Activated naive CD8-positive, alpha-beta T cell treated with anti-CD3 and anti-CD28 coated beads, Interleukin-2, amount 50 U/mL, for 16 hours (primary cell): ENCODE measurements at places on chromosomes 16 and 17.

- no peak for DNase-seq
Observed at GRCh38 chr16:88022076-88023042, 71.1 kb downstream of the BANP start.

- DNase-seq: no peak
Observed at GRCh38 chr16:5571446-5571845, 473.9 kb upstream of the EEF2KMT start.

- no peak for DNase-seq
Observed at GRCh38 chr17:27265333-27265732, 28.6 kb upstream of the WSB1 start.

GRCh38 chr17:19010729-19011505 lies 6.4 kb upstream of the FAM83G start:
- no peak for DNase-seq

DNA sequence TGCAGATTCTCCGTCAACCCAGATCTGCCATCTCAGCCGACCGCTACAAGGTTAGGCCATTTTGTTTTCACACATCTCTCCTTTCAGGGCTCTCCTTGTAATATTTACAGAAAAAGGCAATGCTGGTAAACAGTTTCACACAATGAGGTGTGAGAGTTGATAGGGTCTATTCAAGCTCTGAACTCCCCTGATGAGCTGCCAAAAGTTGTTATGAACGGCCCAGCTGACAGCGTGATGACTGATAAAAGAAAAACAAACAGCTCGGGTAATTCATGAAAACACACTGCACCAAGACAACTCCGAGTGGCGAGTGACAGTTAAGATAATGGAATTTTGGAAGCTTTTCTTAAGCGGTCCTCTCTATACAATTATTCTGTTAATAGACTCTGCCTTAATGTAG lies 68.1 kb upstream of the IRX5 start:
- DNase-seq: no peak

DNA sequence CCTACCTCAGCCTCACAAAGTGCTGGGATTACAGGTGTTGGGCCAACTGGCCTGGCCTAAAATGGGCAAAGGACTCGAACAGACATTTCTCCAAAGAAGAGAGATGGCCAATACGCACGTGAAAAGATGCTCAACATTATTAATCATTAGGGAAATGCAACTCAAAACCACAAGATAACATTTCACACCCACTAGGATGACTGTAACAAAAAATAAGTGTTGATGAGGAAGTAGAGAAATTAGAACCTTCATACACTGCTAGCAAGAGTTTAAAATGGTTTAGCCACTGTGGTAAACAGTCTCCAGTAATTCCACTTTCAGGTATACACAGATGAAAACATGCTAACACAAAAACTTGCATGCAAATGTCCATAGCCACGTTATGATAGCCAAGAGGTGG lies 5.7 kb downstream of the TMED6 start:
- no peak for DNase-seq

GRCh38 chr17:17506181-17506741 lies 10.1 kb upstream of the RASD1 start:
- no peak for DNase-seq

DNA sequence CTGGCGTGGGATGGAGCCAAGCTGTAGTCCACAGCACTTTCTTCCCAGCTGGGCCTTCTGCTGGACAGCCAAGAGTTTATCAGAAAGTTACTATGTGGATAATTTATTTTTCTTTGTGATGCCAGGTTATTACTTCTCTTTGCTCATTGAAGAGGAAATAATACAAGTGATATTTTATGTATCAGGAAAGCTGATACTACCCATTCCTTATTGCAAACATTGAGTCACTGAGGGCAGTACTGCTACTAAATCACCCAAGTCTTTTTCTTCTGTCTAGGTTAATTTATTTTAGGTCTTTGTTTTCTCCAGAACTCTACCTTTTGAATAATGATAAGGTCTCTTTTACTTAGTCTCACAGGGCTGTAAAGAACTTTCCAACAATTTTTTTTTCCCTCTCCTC lies 8.3 kb downstream of the NUP93 start:
- DNase-seq: no peak

DNA sequence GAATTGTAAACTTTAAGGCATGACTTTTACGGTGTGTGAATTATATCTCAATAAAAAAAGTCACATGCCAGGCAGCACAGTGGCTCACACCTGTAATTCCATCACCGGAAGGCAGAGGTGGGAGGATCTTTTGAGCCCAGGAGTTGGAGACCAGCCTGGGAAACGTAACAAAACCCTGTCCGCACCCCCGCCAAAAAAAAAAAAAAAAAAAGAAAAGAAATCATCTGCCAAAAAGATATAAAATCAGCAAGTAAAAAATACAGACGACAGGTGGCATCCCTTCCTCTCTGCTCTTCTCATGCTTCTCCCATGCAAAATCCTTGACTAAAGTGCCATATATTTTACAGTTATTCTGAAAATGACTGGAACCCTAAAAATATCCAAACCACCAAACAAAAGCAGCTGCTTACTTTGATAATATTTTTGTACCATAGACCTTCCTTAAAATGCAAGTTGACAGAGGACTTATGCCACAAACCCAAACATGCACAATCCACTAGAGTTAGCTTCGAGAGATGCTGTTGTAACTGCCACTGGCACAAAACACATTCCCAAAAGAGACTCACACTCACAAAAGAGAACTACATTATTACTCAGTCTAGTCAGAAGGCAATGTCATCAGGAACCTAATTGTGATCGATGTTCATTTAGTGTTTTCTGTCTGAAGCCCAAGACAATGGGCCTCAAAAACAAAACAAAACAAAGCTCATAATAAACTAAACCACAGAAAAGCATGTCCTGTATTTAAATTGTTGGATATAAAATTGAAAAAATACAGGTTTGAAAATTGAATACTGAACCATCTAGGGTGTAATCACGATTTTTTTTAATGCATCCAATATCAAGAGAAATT lies 2.4 kb downstream of the CRLF3 start:
- DNase-seq: no peak

- DNase-seq: no peak
Observed at GRCh38 chr16:51450909-51451308, 299.8 kb upstream of the SALL1 start.

DNA sequence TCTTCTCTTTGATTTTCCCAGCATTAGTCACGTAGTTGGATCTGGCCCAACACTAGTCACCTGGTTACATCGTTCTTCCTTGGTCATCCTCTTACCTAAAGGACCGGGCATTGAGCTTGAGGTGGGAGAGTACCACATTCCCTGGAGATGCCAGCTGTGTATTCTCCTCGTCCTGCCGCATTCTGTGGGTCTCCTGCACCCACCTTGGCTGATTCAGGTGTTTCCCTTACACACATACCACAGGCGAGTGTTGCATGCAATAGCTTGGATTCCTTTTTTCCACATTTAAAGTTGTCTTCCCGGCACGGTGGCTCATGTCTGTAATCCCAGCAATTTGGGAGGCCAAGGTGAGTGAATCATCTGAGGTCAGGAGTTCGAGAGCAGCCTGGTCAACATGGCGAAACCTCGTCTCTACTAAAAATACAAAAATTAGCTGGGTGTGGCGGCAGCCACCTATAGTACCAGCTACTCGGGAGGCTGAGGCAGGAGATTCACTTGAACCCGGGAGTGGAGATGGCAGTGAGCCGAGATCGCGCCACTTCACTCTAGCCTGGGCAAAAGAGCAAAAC lies 21.6 kb upstream of the CLEC18C start:
- DNase-seq: no peak

- DNase-seq: no peak
Observed at GRCh38 chr16:743794-744500, 3.1 kb upstream of the CIAO3 start.

- DNase-seq: no peak
Observed at GRCh38 chr17:62895320-62896301, 70.4 kb upstream of the TANC2 start.

DNA sequence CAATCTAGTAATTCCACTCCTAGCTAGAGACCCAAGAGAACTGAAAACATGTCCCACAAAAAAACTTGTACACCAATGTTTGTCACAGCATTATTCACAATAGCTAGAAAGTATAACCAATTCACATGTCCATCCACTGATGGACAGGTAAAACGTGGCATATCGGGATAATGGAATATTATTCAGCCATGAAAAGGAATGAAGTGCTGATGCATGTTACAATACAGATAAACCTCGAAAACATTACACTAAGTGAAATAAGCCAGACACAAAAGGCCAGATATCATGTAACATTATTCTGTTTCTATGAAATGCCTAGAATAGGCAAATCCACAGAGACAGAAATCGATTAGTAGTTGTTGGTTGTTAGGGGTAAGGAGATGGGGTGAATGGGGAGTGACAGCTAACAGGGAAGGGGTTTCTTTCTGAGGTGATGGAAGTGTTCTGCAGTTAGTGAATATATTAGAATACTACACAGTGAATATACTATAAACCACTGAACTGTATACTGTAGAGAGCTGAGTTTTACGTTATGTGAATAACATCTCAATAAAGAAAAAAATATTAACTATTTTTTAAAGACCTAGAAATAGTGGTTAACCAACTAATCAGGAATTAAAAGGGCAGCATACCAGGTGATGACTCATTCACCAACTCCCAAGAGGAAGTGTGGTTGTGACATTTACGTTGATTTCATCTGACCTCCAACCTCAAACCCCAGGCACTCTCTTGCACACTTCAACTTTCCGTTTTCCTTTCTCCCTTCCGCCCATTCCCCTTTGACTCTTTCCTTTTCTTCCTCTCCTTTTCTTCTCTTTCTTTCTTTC lies 48.6 kb downstream of the GAS7 start:
- DNase-seq: no peak

DNA sequence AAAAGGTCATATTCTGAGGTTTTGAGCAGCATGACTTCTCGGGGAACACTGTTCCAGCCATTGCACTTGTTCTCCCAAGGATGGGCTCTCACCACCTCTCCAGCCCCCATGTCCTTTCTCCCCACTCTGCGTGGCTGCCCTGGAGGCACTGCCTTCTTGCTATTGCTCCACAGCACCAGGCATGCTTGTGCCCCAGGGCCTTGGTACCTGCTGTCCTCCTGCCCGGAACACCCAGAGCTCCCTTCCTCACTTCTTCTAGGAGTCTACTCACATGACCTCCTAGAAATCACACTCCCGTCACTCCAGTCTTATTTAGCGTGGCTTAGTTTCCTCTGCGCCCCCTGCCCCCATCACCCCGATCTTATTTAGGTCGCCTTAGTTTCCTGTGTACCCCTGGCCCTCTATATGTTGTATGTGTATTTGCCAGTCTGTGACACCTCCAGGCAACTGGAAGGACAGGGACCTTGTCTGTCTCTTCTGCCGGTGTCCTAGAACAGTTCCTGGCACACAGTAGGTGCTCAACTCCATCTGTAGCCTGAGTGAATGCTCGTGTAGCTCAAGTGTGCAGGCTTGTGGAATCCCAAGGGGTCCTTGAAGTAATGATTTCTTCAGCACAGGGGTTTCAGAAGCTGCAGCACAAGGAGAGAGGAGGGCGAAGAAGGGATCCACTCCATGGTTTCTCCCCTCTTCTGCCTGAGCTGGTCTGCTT lies 208.6 kb upstream of the CIBAR2 start:
- no peak for DNase-seq

DNA sequence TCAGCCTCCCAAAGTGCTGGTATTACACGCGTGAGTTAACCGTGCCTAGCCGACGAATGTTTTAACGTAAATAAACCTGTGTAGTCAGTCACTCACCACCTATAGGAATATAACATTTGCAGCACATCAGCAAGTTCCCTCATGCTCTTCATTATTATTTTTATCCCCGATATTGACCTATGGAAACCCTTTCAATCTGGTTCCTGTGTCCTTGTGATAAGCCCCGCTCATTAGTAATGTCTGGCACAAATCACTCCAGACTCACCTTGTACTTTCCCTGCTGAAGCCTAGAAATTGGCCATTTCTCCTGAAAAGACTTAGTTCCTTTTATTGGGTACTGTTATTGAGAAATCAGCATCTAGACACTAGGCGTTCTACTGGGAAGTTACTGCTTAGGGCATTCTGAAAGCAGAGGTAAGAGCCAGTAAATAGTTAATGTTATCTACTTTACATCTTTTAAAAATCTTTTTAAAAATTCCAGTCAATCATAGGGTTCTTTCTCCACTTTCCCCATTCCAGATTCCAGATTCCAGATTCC lies 1.5 kb upstream of the PHKG2 start:
- no peak for DNase-seq

DNA sequence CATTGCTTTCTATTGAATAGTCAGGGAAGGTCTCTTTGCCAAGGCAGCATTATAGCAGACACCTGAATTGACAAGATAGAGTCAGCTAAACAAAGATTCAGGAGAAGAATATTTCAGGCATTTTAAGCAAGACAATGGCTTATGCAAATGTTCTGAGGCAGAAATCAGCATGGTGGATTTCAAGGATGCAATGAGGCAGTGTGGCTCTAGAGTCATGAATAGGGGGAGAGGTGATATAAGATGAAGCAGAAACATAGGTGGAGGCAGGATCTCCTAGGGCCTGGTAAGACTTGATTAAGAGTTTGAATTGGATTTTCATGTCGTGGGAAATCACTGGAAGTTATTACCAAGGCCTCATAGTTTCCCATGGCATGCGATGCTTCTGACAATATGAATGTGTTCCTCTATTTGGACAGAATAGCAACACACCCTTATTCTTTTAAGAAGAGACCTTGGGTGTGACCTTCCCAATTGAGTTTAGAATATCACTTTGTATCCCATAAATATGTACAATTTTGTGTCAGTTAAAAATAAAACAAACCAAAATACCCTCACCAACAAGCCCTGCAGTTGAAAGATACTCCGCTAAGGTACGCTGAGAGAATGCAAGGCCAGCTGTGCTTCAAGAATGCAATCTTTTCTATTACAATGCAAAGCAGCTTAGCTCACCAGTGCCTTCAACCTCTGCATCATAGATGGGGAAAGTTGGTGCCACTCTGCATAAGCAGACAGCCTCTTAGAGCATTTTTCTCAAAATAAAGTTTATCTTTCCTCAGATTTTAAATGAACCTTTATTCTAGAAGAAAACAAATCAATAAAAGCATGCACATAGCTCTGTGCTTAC lies 139.6 kb upstream of the SALL1 start:
- no peak for DNase-seq

DNA sequence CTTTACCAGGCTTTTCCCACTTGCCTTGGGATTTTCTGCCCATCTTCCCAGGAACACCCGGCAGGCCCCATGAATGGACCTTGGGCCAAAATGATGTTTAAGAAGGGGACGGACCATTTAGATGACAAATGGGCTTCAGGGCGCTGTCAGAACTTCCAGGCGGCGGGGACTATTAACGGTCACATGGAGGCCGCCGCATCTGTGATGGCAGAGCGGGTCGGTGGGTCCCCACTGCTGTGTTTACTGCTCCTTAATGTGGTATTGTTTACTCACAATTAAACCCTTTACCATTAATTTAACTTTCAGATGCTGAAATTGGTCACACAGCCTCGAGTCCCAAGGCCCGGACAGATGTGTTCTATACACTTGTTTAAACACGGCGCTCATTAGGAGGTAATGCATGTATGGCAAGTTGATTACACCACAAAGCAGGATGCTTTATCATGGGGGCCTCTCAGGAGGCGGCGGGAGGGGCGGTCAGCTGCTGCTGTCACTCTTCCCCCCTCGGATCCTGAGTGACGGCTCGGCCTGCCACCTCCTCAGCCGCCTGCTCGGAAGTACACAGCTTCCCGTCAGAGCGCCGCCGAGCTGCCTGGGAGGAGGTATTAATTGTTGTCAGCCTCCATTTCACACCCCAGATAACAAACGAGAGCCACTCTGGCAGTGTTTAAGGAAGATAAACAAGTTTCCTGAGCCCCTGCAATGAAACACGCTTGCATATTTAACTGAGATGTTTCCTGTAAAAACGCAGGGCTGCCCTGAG lies 83.9 kb upstream of the IRX3 start:
- no peak for DNase-seq

GRCh38 chr16:76390476-76390875 lies 113.3 kb downstream of the CNTNAP4 start:
- no peak for DNase-seq

GRCh38 chr17:21511363-21512195 lies 135.4 kb downstream of the KCNJ12 start:
- peak; percentile 20 for DNase-seq
